Naive thymus-derived CD8-positive, alpha-beta T cell (primary cell): ENCODE measurements at places on chromosomes 16 and 17.

DNA sequence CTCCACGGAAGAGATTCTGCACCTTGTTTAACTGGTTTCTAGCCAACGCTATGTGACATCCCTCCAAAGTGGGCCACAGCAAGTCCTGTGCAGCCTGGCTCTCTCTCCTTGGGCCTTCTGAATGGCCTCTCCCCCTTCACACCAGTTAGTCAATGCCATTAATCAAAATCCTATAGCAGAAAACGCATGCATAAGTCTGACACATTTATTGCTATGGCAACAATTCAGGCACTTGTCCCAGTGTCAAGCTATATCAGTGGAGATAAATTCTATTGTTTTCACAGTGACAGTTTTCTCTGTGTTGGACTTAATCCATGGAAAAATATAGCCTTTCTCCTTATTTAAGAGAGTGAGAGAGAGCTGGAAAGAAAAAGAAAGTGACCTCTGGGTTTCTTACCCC, 87.2 kb upstream of the TOX3 start:
- no peak for DNase-seq

- DNase-seq: no peak
Observed at GRCh38 chr16:27199736-27200135, 3.6 kb upstream of the KDM8 start.

GRCh38 chr17:65079489-65079900, 23.0 kb upstream of the GNA13 start:
- no peak for DNase-seq

GRCh38 chr17:79945591-79946255, 89.9 kb downstream of the TBC1D16 start:
- no peak for DNase-seq

- DNase-seq: no peak
Observed at GRCh38 chr16:84787263-84787622, 32.5 kb upstream of the CRISPLD2 start.

DNA sequence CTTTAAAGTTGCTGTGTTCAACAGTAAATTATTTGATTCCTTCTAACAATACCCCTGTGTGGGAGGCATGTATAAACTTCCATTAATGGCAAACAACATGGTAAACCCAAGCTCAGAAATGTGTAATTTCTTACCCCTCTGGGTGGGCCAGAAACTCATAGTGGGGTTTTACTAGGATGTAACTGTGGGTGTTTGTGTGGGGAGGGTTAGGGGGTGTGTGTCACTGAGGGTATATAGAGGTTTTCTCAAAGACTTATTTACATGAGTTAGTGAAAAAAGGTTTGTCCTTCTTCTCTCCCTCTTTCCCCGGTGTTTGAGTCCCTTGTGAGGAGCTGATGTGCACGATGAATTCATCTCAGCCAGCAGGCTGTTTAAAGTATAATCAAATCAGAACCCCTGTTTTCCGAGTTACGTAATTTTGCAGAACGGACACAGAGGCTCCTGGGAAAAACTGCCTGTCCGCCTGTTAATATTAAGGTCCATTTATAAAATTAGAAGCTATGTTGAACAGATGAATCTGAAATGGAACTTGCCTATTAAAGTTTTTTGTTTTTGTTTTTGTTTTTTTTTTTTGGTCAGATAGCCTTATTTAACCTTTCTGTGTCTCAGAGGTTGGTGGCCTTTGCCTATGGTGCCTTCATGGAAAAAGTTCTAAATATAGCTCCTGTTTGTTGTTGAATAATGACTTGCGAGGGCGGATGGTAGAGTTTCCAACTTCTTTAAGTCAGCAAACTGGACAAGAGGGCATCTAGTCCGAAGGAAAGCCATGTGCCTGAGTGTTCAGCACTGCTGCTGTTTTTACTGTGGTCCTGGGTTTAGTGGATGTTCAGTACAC, 73.3 kb downstream of the MSI2 start:
- DNase-seq: no peak

- DNase-seq: no peak
Observed at GRCh38 chr17:74780443-74781238, 4.5 kb upstream of the NAT9 start.

GRCh38 chr17:69111794-69112193, 29.9 kb downstream of the ABCA6 start:
- no peak for DNase-seq

GRCh38 chr17:28702026-28702751, 9.5 kb downstream of the PROCA1 start:
- DNase-seq: no peak

DNA sequence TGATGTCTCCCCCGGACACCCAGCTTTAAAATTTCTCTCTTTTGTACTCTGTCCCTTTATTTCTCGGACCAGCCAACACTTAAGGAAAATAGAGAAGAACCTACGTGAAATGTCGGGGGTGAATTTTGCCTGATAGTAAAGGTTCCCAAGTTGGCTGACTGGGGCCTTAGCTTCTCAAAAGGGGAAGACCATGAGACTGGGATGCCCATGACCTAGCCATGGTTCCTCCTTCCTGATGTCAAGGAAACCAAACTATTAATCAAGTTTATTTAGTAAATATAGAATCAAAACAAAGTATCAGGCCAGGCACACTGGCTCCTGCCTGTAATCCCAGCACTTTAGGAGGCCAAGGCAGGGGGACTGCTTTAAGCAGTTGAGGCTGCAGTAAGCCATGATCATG, 2.4 kb upstream of the EIF1 start:
- DNase-seq: no peak

DNA sequence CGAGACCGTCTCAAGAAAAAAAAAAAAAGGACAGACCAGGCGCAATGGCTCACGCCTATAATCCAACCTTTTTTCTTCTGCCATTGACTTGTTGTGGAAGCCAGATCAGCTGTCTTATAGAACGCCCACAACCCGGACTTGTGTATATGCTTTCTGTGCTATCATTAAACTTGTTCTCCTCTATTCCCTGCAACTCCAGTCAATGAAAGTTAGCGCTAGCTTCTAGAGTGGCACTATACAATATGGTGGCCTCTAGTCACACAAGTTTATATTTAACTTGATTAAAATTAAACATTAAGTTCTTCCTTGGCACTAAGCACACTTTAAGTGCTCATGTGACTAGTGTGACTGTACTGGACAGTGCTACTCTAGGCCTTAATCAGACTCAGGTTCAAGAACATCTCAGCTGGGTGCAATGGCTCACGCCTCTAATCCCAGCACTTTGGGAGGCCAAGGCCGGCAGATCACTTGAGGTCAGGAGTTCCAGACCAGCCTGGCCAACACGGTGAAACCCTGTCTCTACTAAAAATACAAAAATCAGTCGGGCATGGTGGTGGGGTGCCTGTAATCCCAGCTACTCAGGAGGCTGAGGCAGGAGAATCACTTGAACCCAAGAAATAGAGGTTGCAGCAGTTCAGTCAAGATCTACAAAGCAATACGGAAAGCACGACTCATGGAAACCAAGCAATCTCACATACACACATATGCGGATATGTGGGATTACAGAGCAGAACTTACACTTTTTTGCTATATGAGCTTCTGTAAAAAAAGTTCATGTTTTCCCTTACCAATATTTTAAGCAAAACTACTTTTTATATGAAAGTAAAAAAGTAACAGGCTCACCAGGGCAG, 18.8 kb upstream of the GLG1 start:
- DNase-seq: no peak

- DNase-seq: no peak
Observed at GRCh38 chr17:81440051-81440471, 44.8 kb downstream of the BAHCC1 start.

DNA sequence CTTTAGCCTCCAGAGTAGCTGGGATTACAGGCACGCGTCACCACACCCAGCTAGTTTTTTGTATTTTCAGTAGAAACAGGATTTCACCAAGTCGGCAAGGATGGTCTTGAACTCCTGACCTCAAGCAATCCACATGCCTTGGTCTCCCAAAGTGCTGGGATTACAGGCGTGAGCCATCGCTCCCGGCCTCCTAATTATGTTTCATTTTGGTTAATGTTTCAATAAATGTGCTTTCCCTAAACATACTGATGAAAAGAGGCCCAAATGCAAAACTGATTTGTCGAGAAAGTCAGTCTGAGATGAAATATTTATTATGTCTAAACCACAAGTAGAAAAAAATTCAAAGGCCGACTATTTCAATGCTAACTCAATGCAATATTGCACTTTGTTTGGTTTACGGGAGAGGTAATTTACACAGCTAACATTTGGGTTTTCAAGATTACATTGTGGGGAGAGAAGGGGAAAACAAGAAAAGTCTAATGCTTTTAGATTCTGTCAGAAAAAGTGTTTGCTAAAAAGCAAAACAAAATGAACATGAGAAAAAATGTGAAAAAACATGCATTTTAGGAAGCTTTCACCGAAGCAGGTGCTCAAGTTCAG, 9.8 kb downstream of the STAT3 start:
- no peak for DNase-seq

- DNase-seq: no peak
Observed at GRCh38 chr16:75042426-75043174, 43.8 kb downstream of the ZNRF1 start.

DNA sequence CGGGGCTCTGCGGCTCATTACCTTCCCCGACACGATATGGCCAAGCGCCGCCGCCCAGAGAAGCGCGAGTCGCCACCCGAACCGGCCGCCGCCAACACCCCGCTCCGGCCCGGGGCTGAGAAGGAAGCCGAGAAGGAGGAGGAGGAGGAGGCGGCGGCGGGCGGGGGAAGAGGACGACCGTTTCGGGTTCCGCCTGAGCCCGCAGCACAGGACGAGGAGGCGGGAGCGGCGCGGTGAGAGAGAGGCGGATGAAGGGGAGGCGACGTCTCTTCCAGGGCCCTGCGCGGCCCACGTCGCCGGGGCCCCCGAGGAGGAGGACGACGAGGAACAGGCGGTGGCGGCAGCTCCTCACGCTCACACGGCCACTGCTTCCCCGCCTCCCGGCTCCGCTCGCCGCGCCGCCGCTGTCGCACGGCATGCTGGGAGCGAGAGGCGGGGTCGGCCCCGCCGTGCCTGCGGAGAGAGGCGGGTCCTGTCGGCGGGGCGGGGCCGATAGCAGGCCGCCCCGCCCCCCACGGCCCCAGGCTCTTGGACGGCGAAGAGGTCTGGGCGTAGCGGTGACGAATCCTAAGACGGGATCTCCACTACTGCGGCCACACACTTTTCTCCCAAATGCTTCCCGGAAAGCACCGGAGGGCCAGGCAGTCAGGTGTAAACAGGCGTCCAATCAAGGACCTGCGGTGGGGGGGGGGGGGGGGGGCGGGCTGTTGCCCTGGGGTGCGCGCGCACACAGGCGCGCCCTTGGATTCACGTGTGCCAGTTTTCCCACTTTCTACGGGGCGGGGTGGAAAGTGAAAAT, 97.3 kb upstream of the METTL9 start:
- DNase-seq: peak; percentile 89

DNA sequence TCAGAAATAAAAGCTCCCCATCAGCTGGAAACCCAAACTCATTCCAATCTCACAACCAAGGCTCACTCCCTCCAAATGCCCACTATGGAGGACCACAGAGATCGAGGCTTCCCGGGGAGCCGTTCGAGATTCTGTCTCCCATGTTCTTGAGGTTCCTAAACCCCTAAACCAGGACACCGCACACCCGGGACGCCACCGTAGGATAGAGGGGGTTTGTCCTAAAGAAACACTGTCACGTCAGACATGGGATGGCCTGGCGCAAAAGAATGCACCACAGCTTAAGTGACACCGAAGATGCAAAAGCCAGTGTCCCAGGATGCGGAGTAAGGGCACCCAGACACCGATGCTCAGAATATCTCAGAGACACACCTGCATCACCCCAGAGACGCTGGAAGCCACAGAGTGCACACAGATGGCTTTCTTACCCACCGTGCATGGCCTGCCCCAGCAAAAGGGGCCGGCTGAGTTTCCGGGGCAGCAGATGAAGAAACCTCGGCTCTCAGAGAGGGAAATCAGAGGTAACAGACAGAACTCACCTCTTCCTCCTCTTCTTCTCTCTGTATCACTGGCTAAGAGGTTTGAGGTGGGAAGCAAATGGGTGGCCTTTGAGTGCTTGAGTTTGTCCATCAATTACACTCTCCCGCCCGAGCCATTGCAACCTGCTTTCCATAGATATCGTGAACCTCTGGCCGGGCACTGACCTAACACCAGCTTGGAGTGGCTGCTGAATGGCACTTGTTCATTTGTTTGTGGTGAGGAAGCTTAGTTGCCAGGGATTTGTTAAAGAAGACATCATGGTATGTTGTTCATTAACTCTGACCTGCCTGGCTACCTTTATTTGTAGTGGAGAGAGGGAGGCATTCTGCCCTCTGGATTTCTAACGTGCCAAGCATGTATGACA, 65.1 kb upstream of the TNRC6C start:
- DNase-seq: peak; percentile 55

GRCh38 chr17:2450016-2450650, 49.3 kb upstream of the MNT start:
- no peak for DNase-seq

DNA sequence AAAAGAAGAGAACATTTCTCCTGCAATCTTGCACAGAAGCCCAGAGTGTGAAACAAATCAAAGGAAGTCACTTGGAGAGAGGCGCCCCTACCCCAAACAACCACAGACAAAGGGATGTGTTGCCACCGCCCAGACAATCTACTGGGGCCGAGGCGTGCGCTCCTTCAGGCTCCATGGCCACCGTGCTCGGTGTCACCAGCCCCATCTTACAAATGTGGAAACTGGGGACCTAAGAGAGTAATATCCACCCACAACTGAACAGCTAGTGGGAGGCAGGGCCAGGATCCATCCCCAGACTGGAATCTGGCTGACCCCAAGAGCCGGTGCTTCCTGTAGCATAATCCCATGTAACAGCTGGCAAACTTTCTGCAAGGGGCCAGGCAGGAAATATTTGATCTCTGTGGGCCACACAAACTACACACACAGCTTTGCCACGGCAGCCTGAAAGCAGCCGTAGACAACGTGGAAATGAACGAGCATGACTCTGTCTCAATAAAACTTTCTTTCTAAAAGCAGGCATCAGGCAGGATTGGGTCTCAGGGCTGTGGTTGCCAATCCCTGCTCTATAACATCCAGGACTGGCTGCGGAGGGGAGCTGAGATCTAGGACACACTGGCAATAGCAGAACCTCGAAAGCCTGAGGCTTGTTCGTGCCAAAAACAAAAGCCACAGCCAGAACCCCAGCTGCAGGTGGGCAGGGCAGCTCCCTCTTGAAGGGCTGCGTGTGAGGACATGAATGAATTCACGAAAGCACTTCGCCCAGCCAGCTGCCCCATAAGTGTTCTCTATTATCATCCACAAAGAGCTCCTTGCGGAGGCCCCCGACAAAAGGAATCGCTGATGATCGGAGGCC, 26.6 kb upstream of the GINS2 start:
- no peak for DNase-seq

- peak; percentile 85 for DNase-seq
Observed at GRCh38 chr17:1643293-1643998, 2.1 kb downstream of the SCARF1 start.

- no peak for DNase-seq
Observed at GRCh38 chr16:60755907-60756306, 1280.3 kb downstream of the CDH8 start.
